ENCODE measurements at places on chromosomes 2 and 18.

GRCh38 chr2:64203131-64203857 is 59.1 kb upstream of the PELI1 start:
- H3K27me3 ChIP-seq: no peaks in the 10 kb centered on the region
- H3K4me1 ChIP-seq: no peaks in the 10 kb centered on the region
- no peaks in the 10 kb centered on the region for H3K36me3 ChIP-seq
- no peak overlapping the region for H3K4me3 ChIP-seq
- H3K27ac ChIP-seq: no peak overlapping the region
- no peak for DNase-seq

- H3K4me3 ChIP-seq: no peak overlapping the region
- H3K27me3 ChIP-seq: no peaks in the 10 kb centered on the region
- peaks cover 5% of the 10 kb centered on the region for H3K4me1 ChIP-seq
- H3K36me3 ChIP-seq: no peaks in the 10 kb centered on the region
- no peak for DNase-seq
These were observed 219.4 kb downstream of the MREG start for GRCh38 chr2:215793747-215794595.

DNA sequence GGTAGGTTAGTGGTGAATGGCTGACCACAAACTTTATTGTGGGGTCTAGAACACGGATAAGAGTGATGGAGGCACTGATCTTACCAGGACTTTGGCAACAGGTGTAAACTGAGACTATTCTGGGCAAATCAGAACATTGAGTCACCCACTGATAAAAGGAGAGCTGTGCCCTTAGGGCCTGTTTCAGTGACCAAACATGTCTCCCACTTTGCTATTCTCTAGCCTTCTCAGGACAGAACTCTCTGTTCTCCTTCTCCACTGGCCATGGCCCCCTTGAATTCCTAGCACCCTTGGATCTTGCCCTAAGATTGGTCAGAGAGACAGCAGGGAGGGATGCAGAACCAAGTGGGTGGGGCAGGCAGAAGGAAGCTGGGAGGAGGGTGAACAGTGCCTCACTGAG is 18.3 kb downstream of the TRPM8 start:
- no peak for DNase-seq
- H3K36me3 ChIP-seq: no peaks in the 10 kb centered on the region
- H3K27me3 ChIP-seq: no peaks in the 10 kb centered on the region
- no peak overlapping the region for H3K4me3 ChIP-seq

DNA sequence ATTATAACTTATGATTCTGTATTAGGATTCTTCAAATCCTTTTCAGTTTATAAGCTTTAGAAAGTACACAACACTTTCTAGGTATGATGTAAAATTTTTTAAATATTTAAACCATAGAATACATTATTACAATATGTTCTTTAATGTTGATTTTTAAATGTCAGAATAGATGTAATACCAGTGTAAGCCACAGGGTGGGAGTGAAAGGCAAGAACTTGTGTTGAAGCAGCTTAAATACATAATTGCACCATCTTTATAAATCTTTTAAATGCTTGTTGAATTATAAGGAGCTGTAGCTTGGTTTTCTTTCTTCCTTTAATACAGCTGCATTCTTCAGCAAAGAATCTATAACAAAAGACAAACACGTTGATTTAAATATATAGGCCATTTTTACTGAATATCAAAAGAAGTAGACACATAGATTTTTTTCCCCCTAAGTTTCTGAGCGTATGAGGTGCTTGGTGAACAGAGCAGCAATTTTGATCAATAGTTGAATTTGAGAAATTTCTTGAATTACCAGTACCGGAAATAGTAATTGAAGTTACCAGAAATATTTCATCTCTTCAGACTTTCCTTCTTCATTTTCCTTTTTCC is 63.0 kb downstream of the TANK start:
- DNase-seq: no peak
- no peak overlapping the region for H3K4me3 ChIP-seq
- H3K27ac ChIP-seq: no peak overlapping the region
- H3K36me3 ChIP-seq: peaks cover 20% of the 10 kb centered on the region
- H3K27me3 ChIP-seq: no peaks in the 10 kb centered on the region

DNA sequence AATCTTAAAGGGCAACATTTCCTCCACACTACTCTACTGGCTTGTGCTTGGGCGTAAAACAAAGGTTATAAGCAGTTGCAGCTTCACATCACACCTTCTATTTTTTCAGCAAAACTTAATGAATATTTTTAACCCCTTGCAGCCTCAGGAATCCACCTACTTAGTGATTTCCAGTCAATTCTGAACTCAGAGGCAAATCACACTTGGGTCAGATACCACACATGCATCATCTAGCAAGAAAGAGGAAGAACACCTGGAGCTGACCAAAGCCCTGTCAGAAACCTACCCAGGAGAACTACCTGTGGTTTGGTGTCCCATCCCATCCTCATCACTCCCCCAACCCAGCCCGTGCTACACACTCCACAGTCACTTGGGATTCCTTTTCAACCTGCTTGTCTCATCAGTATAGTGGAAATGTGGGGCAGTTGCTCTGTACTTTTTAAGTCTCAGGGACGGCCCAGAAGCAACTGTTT is 25.5 kb downstream of the PIAS2 start:
- H3K4me3 ChIP-seq: no peak overlapping the region
- no peak overlapping the region for H3K27ac ChIP-seq
- no peaks in the 10 kb centered on the region for H3K4me1 ChIP-seq
- peaks cover 4% of the 10 kb centered on the region for H3K36me3 ChIP-seq

DNA sequence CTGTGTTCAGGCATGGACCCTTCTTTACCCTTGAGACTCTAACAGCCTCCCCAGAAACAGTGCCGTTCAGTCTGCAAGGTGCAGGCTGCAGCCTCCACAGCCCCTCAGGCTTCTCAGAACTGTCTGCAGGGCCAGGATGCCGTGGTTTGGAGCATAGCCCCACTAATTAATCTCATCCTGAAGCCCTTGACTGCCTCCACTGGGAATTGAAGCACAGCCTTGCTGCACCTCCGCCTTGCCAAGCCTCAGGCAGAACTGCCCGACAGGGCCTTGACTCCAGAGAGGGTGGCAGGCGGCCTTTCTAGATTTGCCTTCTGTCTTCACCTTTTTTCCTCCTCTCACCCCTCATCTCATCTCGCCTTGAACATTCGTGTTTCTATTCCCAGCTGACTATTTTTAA is 119.8 kb downstream of the NRP2 start:
- H3K4me3 ChIP-seq: no peak overlapping the region
- no peak overlapping the region for H3K27ac ChIP-seq
- no peak for DNase-seq
- H3K36me3 ChIP-seq: no peaks in the 10 kb centered on the region
- no peaks in the 10 kb centered on the region for H3K27me3 ChIP-seq

DNA sequence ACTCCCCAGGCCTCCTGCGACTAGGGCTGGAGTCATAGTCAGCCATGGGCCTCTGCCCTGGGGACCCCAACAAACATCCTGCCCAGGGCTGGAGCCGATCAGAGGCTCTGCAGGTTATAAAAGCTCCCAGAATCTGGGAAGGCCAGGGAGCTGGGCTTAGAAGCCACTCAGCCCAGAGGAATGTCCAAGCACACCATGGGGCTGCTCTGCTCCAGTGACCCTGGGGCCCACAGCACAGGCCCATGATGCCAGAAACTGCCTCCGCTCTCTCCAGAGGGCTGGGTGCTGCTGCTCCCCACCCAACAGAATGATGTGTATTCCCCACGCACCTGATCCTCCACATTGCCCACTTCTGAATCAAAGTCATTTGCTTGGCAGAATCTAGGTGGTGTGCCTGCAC is 88.5 kb downstream of the ARMC9 start:
- H3K27ac ChIP-seq: no peak overlapping the region
- H3K27me3 ChIP-seq: no peaks in the 10 kb centered on the region
- H3K36me3 ChIP-seq: no peaks in the 10 kb centered on the region

GRCh38 chr18:2223449-2223848 is 347.9 kb downstream of the METTL4 start:
- no peak overlapping the region for H3K27ac ChIP-seq
- H3K36me3 ChIP-seq: no peaks in the 10 kb centered on the region
- H3K4me3 ChIP-seq: no peak overlapping the region

DNA sequence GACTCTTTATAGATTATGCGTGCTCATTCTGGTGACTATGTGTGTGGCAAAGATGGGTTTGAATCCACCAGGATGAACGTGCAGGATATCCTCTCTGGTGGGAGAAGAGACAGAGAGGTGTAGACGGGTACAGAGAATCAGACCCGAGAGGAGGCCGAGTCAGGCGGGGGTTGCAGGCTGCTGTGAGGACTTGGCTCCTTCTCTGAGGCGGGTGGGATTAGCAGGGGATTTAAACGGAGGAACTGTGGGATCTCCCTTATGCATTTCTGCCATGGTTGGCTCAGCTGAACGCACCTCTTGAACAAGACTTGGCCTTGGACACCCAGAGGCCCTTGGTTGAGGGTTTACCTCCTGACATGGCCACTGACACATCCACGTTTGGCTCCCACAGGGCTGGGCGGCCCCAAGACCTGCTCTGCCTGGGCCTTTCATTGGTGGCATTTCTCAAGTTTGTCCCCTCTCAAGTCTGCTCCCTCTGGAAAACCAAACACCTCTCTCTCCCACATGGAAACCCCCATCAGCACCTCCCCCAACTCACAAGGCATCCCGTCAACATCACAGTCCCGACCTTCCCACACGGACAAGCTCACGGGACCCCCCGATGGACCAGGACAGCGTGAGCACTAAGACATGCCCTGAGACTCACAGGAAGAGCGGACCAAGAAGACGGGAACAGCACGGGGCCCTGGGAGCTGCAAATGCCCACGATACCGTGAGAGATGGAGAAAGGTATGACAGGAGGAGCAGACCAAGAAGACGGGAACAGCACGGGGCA is 158.3 kb downstream of the RTP5 start:
- no peak for DNase-seq
- H3K27ac ChIP-seq: no peak overlapping the region
- no peaks in the 10 kb centered on the region for H3K36me3 ChIP-seq
- H3K27me3 ChIP-seq: peaks cover 2% of the 10 kb centered on the region
- peaks cover 4% of the 10 kb centered on the region for H3K4me1 ChIP-seq
- no peak overlapping the region for H3K4me3 ChIP-seq

- no peaks in the 10 kb centered on the region for H3K36me3 ChIP-seq
- DNase-seq: no peak
- peak overlapping the region; percentile 45 for H3K27ac ChIP-seq
- H3K4me1 ChIP-seq: peaks cover 5% of the 10 kb centered on the region
- no peaks in the 10 kb centered on the region for H3K27me3 ChIP-seq
- H3K4me3 ChIP-seq: no peak overlapping the region
These were observed 1026.6 kb downstream of the TMEM182 start for GRCh38 chr2:103788389-103788788.

GRCh38 chr18:65606551-65607130 is 144.2 kb upstream of the CDH7 start:
- no peak for DNase-seq
- H3K27me3 ChIP-seq: no peaks in the 10 kb centered on the region
- H3K4me3 ChIP-seq: no peak overlapping the region

GRCh38 chr18:22999212-22999611 is 66.1 kb downstream of the RBBP8 start:
- peaks cover 7% of the 10 kb centered on the region for H3K36me3 ChIP-seq
- no peak for DNase-seq
- H3K27me3 ChIP-seq: no peaks in the 10 kb centered on the region
- H3K4me3 ChIP-seq: no peak overlapping the region
- no peaks in the 10 kb centered on the region for H3K4me1 ChIP-seq
- peak overlapping the region; percentile 6 for H3K27ac ChIP-seq

DNA sequence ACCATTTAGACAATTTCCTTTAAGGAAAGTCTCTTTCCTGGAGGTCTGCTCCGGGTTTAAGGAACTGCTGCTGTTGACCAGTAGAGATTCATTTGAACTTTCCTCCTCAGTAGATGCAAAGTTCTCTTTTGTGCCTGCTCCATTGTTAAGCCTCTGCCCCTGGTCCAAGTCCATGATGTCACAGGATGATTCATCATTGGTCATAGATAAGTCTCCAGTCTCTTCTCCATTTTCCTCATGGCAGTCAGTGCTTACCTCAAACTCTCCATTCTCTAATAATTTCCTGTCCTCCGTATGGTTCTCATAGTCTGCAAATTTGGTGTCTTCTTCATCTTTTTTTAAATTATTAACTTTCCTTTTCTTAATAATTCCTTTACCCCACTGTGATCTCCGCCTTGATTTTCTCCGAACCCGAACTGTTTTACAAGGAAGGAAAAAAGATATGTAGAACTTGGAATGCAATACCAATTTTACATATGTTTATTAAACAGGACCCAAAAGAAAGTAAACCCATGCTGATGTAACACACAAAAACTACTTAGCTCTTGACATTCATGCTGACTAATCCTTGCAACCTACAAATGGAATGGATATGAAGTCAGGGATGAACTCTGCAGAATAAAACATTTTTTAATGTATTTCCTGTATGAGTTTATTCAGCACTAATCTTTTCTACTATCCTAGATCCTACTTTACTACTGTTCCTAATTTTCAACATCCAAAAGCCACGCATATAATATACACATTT is 169.1 kb downstream of the ATAD2B start:
- H3K4me1 ChIP-seq: no peaks in the 10 kb centered on the region
- H3K27me3 ChIP-seq: no peaks in the 10 kb centered on the region
- H3K4me3 ChIP-seq: no peak overlapping the region
- H3K27ac ChIP-seq: no peak overlapping the region
- peaks cover 25% of the 10 kb centered on the region for H3K36me3 ChIP-seq
- no peak for DNase-seq

- H3K4me1 ChIP-seq: no peaks in the 10 kb centered on the region
- H3K27ac ChIP-seq: no peak overlapping the region
- no peak for DNase-seq
- no peaks in the 10 kb centered on the region for H3K27me3 ChIP-seq
- no peak overlapping the region for H3K4me3 ChIP-seq
- H3K36me3 ChIP-seq: no peaks in the 10 kb centered on the region
These were observed 141.0 kb downstream of the TMEM17 start for GRCh38 chr2:62364791-62365528.

- H3K4me3 ChIP-seq: no peak overlapping the region
- no peaks in the 10 kb centered on the region for H3K27me3 ChIP-seq
- H3K27ac ChIP-seq: no peak overlapping the region
- no peaks in the 10 kb centered on the region for H3K36me3 ChIP-seq
- no peak for DNase-seq
These were observed 81.3 kb upstream of the PIK3C3 start for GRCh38 chr18:41873730-41874129.

GRCh38 chr2:30315391-30316063 is 84.2 kb downstream of the LBH start:
- DNase-seq: no peak
- no peaks in the 10 kb centered on the region for H3K36me3 ChIP-seq
- H3K27me3 ChIP-seq: no peaks in the 10 kb centered on the region
- H3K27ac ChIP-seq: no peak overlapping the region

All from liver (tissue), 10 donors.